Neural crest cell (in vitro differentiated cells): ENCODE measurements at places on chromosomes 6 and 20.
A peak's percentile ranks its signal among the peaks of the same experiment; 100 is the strongest.

DNA sequence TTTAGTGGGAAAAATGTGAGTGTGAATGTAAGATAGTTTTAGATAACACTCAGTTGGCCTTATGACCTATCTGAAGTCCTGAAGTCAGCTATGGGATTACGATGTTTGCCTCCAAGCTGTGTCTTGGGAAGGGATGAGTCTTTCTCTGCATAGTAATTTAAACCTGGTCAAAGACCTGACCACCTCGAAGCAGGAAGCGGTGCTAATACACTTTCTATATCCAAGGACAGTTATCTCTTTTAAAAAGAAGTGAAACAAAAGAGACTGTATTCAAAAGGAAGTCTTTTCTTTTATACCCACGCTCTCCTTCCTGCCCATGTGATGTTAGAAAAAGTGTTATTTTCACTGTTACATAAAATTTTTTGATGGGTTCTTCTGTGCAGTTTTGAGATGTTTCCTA is 94.9 kb downstream of the JARID2 start:
- peaks cover 31% of the 10 kb centered on the region for H3K4me1 ChIP-seq
- no peaks in the 10 kb centered on the region for H3K27me3 ChIP-seq
- no peak for DNase-seq
- no peak overlapping the region for H3K4me3 ChIP-seq
- no peaks in the 10 kb centered on the region for H3K36me3 ChIP-seq

DNA sequence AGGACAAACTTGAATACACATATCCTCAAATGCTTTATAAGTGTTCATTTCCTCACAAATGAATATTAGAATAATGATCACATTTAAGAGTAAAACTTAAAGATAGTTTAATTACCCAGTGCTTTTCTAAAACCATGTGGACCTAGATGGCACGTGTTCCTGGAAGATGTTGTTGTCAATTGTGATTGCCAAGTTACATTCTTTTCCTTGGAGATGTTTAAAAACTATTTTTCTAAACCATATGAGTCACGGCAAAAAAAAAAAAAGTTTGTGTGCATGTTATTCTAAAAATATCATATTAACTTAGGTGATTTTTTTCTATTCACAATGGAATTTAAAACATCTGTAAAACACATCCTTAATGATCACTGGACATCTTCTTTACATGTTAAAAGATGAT is 51.1 kb downstream of the RCAN2 start:
- no peak overlapping the region for H3K4me3 ChIP-seq
- H3K27ac ChIP-seq, result no peak overlapping the region
- no peaks in the 10 kb centered on the region for H3K4me1 ChIP-seq
- peaks cover under 1% of the 10 kb centered on the region for H3K36me3 ChIP-seq

DNA sequence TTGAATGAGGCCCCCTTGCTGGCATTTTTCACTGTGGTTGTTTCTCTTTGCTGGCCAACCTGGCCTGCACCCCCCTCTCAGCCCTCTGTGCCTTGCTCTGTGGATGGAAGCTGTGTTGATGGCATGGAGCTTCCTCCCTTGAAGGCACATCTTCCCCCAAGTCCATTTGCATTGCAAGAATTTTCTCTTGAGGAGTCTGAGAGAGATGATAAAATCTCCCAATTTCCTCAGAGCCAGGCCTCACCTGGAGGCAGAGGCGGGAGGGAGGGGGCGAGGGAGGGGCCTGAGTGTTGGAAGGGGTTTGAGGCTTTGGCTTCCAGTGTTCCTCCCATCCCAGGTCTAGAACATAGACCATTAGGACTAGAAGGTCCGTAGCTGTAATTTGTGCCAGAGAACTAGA is 175.1 kb downstream of the SCP2D1 start:
- H3K27ac ChIP-seq, result no peak overlapping the region
- no peaks in the 10 kb centered on the region for H3K27me3 ChIP-seq
- H3K36me3 ChIP-seq, result no peaks in the 10 kb centered on the region
- no peak overlapping the region for H3K4me3 ChIP-seq

GRCh38 chr6:28747631-28748157 is 176.1 kb downstream of the TRIM27 start:
- peak; percentile 5 for DNase-seq
- H3K4me3 ChIP-seq, result peak overlapping the region; percentile 2
- H3K27ac ChIP-seq, result no peak overlapping the region
- peaks cover 7% of the 10 kb centered on the region for H3K36me3 ChIP-seq
- no peaks in the 10 kb centered on the region for H3K4me1 ChIP-seq

GRCh38 chr6:158211273-158212055 is 43.3 kb downstream of the GTF2H5 start:
- H3K4me1 ChIP-seq, result peaks cover 6% of the 10 kb centered on the region
- no peaks in the 10 kb centered on the region for H3K27me3 ChIP-seq
- H3K36me3 ChIP-seq, result no peaks in the 10 kb centered on the region
- H3K27ac ChIP-seq, result no peak overlapping the region
- no peak for DNase-seq

- no peak overlapping the region for H3K27ac ChIP-seq
- H3K27me3 ChIP-seq, result peaks cover 16% of the 10 kb centered on the region
- H3K4me1 ChIP-seq, result no peaks in the 10 kb centered on the region
- H3K36me3 ChIP-seq, result no peaks in the 10 kb centered on the region
These were observed 393.9 kb downstream of the PAX1 start for GRCh38 chr20:22099348-22099747.

GRCh38 chr20:3106185-3106584 is 21.7 kb upstream of the AVP start:
- no peaks in the 10 kb centered on the region for H3K36me3 ChIP-seq
- no peaks in the 10 kb centered on the region for H3K4me1 ChIP-seq
- DNase-seq, result no peak
- no peak overlapping the region for H3K4me3 ChIP-seq

DNA sequence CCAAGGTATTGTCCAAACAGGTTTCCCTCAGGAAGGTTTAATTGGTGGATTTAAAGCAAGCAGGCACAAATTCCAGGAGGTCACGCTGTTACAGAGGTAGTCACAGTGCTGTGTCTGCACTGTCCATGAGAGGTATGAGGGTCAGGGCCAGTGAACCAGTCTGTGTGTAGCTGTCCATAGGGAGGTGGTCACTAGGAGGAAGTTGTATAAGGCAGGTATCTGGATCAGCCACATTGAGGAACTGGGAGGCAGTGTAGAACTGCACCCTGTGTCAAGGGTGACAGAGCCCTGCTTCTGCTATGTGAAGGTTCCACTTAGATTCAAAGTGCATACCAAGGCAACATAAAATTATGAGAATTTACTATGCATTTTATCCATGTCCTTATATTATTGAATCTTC is 73.3 kb downstream of the MAP3K4 start:
- no peaks in the 10 kb centered on the region for H3K27me3 ChIP-seq
- peak overlapping the region; percentile 60 for H3K27ac ChIP-seq
- H3K4me1 ChIP-seq, result peaks cover 7% of the 10 kb centered on the region
- DNase-seq, result no peak

DNA sequence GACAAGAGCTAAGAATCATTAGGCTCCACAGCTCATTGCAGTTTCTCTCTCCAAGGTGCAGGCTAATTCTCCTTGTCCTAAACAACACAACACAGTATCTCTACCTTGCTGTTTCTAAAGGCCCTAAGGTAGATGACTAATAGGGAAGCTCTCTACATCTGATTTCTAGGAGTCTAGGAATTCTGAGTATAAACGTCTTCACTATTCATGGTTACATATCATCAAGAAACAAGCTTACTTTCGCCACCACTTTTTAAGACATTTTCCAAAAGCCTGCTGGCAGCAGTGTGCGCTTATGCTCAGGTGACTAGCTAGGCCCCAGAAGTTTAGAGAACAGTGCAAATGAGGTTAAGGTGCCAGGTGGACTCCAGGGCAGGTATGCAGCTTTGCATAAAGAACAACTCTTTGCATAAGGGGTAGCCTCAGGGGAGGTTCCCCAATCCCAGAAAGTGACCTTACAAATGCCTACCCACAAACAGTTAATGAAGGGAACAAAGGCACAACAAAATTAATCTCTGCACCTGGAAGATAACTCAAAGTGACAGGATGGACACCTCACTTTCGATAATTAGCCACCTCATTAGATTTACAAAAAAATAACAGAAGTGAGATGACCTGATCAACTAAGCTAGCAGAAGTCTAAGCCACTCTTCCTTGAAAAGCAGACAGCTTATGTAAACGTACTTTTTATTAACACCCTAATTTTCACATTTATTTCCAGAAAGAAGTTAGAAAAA is 20.1 kb downstream of the B4GALT5 start:
- no peaks in the 10 kb centered on the region for H3K36me3 ChIP-seq
- peaks cover 37% of the 10 kb centered on the region for H3K4me1 ChIP-seq
- no peak overlapping the region for H3K27ac ChIP-seq
- no peaks in the 10 kb centered on the region for H3K27me3 ChIP-seq
- DNase-seq, result no peak

DNA sequence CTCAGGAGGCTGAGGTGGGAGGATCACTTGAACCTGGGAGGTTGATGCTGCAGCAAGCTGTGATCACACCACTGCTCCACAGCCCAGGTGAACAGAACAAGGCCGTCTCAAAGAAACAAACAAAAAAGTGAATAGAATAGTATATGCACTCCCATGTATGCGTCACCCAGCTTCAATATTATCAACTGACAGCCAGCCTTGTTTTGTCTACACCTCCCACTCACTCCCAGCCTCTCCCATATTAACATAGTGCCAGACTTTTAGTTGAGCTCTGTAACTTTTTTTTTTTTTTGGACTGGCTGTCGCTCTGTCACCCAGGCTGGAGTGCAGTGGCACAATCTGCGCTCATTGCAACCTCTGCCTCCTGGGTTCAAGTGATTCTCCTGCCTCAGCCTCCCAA is 18.1 kb upstream of the ILRUN start:
- H3K36me3 ChIP-seq, result no peaks in the 10 kb centered on the region
- H3K27me3 ChIP-seq, result no peaks in the 10 kb centered on the region
- peaks cover 13% of the 10 kb centered on the region for H3K4me1 ChIP-seq
- no peak overlapping the region for H3K27ac ChIP-seq

- H3K4me1 ChIP-seq, result peaks cover 4% of the 10 kb centered on the region
- H3K4me3 ChIP-seq, result no peak overlapping the region
- no peak for DNase-seq
- no peaks in the 10 kb centered on the region for H3K27me3 ChIP-seq
- H3K27ac ChIP-seq, result no peak overlapping the region
These were observed 244.9 kb downstream of the ZFAND3 start for GRCh38 chr6:38064431-38064830.

DNA sequence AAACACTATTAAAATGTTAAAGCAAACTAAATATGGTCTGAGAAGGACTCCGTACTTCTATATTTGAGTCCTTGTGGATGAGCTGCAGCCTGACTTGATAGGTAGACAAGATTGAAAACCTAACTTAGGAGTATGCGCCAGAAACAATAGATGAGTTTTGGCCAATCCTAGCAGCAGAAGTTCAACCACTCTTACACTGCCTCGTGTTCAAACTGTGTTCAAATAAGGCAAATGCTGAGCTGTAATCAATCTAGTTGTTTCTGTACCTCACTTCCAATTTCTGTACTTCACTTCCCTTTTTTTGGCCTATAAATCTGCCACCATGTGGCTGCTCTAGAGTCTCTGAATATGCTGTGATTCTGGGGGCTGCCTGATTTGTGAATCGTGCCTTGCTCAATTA is 13.2 kb upstream of the SERINC1 start:
- no peaks in the 10 kb centered on the region for H3K27me3 ChIP-seq
- H3K4me1 ChIP-seq, result peaks cover 44% of the 10 kb centered on the region
- H3K27ac ChIP-seq, result peak overlapping the region; percentile 93

- H3K4me3 ChIP-seq, result no peak overlapping the region
- H3K27ac ChIP-seq, result no peak overlapping the region
- peaks cover 18% of the 10 kb centered on the region for H3K4me1 ChIP-seq
- H3K27me3 ChIP-seq, result no peaks in the 10 kb centered on the region
- no peaks in the 10 kb centered on the region for H3K36me3 ChIP-seq
- DNase-seq, result no peak
These were observed 188.9 kb downstream of the QKI start for GRCh38 chr6:163603395-163603794.

- peaks cover 99% of the 10 kb centered on the region for H3K27me3 ChIP-seq
- H3K4me1 ChIP-seq, result peaks cover 19% of the 10 kb centered on the region
- no peak for DNase-seq
These were observed at the start of gene PRDM13 for GRCh38 chr6:99606656-99607415. Gene PRDM13, plus strand, starts transcription at chr6:99606833. Its CDS starts 202 bp downstream, at chr6:99607035.

DNA sequence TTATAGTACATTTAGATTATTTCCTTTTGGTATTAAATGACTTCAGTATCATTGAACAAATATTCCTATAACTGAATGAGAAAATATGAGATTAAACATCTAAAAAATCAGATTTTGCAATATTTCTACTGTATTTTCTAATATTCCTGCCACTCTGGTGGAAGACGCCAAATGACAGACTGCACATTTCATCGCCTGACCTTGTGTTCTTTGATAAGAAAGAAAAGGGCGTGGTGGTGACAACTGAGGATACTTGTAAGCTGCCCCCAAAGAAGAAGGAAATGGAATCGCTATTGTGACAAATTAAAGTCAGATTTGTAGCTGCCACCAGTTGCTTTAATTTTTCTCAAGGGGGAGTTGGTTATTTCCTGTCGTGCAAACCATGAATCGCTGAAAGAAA is 131.3 kb downstream of the MTFR2 start:
- no peak overlapping the region for H3K27ac ChIP-seq
- peaks cover 3% of the 10 kb centered on the region for H3K36me3 ChIP-seq
- no peak for DNase-seq
- H3K4me1 ChIP-seq, result peaks cover 11% of the 10 kb centered on the region
- H3K4me3 ChIP-seq, result no peak overlapping the region

DNA sequence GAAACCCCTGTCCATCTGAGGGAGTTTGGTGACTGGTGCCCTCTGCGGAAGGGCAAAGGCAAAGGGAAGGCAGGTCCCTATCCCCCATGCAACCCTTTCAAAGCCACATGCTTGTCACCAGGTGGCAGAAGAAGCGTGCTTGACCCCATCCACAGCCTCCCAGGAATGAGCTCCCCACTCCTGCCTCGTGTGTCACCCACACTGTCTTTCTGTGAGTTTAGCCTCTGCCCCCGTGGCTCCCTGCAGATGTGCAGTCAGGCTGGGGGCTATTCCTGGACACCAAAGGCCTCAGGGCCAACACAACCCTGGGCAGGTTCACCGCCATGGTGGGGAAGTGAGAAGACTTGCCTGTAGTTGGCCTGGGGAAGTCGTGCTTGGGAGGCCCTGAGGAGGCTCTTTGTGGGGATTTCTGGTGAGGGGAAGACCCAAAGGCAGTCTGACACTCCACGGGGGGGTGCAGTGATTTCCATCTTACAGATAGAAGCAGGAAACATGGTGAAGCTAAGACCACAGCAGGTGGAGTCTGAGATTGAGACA is 16.6 kb upstream of the PCMTD2 start:
- DNase-seq, result no peak
- no peak overlapping the region for H3K27ac ChIP-seq
- H3K27me3 ChIP-seq, result no peaks in the 10 kb centered on the region
- H3K4me1 ChIP-seq, result peaks cover 15% of the 10 kb centered on the region
- H3K4me3 ChIP-seq, result no peak overlapping the region
- no peaks in the 10 kb centered on the region for H3K36me3 ChIP-seq

- no peaks in the 10 kb centered on the region for H3K27me3 ChIP-seq
- no peak overlapping the region for H3K4me3 ChIP-seq
- DNase-seq, result no peak
- H3K4me1 ChIP-seq, result peaks cover 8% of the 10 kb centered on the region
These were observed 76.1 kb downstream of the HIVEP2 start for GRCh38 chr6:142868917-142869316.

- DNase-seq, result no peak
- no peak overlapping the region for H3K27ac ChIP-seq
These were observed 175.5 kb upstream of the GJE1 start for GRCh38 chr6:141957271-141957670.

GRCh38 chr20:33079259-33079658 is at the start of gene BPIFB4:
Gene BPIFB4, plus strand, starts transcription at chr20:33079643. Its CDS starts 1,884 bp downstream, at chr20:33081527.
- H3K4me1 ChIP-seq, result no peaks in the 10 kb centered on the region
- no peaks in the 10 kb centered on the region for H3K36me3 ChIP-seq
- H3K27ac ChIP-seq, result no peak within 1 kb of the TSS
- no peak within 1 kb of the TSS for H3K4me3 ChIP-seq
